ENCODE measurements at places on chromosomes 12 and 14. TPM values are rescaled to one million over a fixed set of nuclear protein-coding genes. Genes with fewer than 3 reads are reported as not detected.

DNA sequence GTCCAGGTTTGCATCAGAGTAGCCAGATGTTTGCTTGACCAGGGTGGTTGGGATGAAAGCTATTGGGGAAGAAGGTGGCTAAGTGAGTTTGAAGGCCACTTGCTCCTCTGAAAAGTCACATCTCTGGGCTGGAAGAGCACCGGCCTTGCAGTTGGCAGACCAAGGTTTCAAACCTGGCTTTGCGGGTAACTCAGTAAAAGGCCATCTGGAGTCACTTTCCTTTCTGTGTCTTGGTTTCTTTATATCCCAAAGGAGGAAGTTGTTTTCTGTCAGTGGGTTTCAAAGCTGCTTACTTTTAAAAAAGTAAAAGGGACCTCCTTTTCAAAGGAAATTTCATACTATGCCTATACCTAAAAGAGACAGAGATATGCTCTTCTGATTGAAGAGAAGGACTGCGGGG, 26.2 kb upstream of the CMA1 start:
- DNase-seq = no peak

RNASE7 gene
- not detected for total RNA-seq

GRCh38 chr14:94307410-94307992, 14.4 kb upstream of the SERPINA10 start:
- DNase-seq = no peak

DPPA3 gene
- total RNA-seq = not detected

DNA sequence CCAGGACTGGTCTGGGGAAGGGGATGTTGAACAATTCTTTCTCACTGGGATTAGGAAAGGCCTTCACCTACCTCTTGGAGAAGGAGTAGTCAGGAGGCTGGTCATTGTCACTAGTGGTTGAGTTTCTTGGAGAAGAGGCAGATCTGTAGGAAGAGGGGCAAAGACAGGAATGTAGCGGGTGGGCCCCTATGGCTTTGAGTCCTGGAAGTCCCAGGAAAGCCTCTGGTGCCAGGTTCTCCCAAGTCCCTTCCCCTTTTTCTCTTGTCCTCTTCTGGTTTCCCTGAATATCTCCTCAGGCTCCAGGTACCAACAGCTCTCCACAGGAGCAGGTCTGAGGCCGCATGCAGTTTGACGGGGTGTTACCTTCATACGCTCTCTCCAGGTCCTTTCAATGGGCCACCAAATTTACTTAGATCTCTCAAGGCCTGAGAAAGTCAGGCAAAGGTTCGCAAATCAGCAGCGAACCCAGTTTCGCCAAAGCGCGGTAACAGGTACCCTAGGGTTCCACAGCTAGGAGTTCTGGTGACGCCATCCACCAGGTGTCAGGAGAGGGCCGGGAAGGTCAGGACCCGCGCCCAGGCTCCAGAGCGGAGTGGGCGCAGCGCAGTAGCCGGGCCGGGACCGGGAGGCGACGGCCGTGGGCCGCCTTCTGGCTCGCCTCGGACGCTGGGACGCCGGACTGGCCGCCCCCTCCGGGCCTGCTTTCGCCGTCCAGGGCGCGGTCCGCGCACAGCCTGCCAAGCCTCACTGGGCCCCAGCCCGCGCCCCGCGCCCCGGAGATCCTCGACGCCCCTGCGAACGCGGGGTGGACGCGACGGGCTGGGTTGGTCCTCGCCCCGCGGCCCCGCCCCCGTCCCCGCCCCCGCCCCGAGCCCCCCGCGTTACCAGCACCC, 795 bp downstream of the SMAGP start:
- DNase-seq = peak; percentile 64

DNA sequence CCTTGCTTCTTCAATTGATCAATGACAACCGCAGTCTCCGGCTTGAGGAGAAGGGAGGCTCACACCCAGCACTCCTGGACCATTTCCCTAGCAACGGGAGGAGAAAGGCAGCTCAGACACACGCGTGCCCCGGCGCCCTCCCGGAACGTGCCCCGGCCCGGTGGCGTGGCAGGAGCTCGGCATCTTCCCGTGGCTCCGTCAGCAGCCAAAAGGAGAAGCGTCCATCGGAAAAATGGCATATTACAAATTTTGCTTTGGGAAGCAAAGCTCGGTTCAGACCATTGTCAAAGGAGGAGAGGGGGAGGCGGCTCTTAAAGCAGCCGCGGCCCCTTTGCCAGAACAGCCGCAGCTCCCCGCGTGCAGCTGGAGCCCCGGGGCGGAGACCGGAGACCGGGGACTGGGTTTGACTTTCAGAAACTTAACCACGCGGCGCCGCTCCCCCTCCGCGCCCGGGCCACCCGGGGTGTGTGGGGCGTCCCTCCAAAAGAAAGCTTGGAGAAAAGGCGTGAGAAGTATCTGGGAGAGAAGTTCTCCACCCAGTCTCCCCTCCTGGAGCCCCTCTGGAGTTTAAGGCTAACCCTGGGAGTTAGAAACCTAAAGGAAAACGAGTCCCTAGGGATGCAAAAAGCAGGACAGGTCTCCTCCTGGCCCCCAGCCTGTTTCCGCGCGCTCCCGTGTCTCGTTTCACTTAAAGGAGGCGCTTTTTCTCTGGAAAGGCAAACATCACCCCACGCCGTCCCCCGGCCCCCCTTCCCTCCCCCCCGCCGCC, 545 bp downstream of the PPFIA2 start:
- DNase-seq = peak; percentile 41

Measured in SJSA1 (cell line).